GM12891 (cell line): ENCODE measurements at places on chromosomes 16 and 17.
A peak's percentile ranks its signal among the peaks of the same experiment; 100 is the strongest.

- DNase-seq: no peak
These were observed 39.3 kb upstream of the MAP2K6 start for GRCh38 chr17:69375229-69375628.

DNA sequence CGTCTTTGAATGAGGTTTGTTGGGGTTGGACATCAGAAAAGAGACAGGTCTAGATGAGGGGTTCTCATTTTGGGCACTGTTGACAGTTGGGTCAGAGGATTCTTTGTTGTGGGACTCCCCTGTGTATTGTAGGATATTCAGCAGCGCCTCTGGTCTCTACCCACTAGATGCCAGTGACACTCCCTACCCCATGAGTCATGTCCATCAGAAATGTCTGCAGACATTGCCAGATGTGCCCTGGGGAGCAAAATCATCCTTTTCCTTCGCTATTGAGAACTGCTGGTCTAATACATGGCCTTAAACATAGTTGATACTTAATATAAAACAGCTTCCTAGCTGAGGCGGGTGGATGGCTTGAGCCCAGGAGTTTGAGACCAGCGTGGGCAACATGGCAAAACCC lies 3.1 kb downstream of the ABAT start:
- no peak for DNase-seq

DNA sequence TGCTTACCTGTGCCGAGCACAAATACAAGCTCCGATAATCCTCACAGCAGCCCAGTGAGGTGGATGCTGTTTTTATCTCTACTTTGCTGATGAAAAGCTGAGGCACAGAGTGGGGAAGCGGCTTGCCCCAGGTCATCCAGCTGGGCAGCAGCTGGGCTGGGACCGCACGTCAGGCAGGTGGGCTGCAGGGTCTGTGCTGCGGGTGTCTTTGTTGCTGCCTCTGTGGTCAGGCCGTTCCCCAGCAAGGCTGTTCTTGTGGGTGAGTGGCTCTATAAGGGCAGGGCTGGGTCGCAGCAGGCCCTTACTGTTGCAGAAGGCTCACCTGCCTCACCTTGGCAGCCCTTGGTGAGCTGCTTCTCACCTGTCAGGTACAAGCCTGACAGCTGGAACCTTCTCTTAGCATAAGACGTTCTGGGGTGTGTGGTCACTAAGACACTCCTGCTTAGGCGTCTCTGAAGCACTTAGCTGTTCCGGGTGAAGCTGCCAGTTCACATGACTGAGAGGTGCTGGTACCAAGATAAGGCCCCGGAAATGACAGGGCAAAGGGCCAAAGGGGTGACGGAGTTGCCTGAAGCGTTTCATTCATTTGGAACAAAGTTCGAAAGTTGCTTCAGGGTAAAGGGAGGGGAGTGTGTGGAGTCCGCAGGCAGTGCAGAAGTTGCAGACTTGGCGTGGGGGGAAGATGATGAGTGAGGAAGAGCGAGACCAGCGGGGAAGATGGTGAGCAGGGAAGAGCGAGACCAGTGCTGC lies 17.4 kb downstream of the IRF8 start:
- no peak for DNase-seq

- no peak for DNase-seq
These were observed 8.9 kb upstream of the ULK2 start for GRCh38 chr17:19876529-19877161.

DNA sequence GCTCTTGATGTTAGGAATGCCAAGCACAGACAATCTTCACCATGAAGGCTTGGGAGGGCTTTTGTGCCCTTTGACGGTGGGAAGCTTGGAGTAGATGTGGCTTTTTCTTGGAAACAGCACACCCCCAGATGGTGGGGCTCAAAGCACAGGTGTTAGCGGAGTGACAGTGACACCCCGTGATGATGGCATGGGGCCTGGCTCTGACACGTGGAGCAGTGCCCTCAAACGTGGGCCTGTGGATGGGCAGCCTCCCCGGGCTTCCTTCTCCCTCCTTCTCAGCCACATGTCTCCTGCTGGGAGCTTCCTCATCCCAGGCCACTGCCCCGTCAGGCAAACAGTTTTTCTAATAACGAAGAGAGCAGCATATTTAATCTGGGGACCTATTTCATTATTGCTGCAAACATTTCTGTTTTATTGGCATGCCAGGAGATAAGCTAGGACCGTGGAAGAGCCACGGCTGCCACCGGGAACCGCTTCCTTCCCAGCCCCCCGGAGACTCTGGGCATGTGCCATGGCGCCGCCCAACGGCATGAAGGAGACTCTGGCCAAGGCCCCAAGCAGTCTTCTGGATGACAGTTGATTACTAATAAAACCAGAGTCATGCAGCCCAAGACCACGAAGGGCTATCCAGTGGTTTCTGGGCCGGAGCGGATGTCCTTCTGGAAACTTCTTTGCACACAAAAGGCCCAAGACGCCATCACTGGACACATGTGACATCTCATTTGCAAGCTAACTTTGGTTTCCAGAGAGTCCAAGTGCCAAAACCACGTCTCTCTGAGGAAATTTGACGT lies 280.3 kb upstream of the FOXF1 start:
- DNase-seq: no peak

DNA sequence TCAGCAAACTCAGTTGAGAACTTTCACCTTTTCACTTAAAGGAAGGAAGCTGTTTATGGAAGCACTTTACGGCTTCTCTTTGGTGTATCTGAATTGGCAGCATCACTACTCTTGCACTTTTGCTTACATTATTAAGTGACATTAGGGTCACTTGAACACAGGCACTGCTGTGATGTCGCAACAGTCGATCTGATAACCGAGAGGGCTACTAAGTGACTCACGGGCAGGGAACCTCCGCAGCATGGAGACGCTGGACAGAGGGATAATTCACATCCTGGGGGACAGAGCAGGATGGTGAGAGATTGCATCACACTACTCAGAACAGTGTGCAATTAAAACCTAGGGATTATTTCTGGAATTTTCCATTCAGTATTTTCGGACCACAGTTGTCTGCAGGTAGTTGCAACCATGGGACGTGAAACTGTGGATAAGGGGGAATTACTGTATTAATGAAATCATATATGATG lies 56.5 kb downstream of the DNAH2 start:
- no peak for DNase-seq

GRCh38 chr17:74447628-74448159 lies 15.8 kb downstream of the GPRC5C start:
- DNase-seq: no peak

- peak; percentile 80 for DNase-seq
These were observed 1.3 kb upstream of the TMEM92 start for GRCh38 chr17:50272711-50273653.
